ENCODE measurements at places on chromosomes 13 and 19.

DNA sequence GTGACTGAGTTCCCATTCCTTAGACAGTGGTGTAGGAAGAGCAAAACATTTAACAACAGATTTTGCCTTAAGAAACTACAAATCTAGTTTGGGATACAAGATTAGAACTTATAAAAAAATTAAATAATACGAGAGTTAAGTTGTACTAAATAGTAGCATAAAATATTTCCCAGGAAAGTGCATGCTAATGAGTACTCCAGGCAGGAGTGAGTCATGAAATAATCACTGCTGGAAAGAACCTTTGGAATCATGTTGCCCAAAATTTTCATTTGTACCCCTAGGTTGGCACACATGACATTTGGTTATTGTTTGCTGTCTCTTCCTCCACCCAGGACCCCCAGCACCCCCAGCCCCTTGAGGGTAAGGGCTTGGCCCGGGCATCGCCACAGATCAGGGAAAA, 26.3 kb upstream of the KL start:
- DNase-seq = no peak

DNA sequence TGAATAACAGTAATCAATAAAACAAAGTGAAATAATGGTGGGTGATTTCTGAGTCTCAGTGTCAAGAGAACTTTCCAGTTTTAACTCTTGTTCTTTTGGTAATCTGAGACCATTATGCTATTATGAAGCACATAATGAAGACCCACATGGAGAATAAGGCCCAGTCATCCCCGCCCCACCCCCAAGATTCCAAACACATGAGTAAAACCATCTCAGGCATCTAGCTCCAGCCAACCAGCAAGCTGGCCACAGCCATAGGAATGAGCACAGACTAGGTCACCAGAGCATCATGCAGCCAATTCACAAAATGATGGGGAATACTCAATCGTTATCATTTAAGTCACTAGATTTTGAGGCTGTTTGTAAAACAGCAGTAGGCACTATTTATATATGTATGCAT, 1769.0 kb upstream of the PCDH20 start:
- no peak for DNase-seq

DNA sequence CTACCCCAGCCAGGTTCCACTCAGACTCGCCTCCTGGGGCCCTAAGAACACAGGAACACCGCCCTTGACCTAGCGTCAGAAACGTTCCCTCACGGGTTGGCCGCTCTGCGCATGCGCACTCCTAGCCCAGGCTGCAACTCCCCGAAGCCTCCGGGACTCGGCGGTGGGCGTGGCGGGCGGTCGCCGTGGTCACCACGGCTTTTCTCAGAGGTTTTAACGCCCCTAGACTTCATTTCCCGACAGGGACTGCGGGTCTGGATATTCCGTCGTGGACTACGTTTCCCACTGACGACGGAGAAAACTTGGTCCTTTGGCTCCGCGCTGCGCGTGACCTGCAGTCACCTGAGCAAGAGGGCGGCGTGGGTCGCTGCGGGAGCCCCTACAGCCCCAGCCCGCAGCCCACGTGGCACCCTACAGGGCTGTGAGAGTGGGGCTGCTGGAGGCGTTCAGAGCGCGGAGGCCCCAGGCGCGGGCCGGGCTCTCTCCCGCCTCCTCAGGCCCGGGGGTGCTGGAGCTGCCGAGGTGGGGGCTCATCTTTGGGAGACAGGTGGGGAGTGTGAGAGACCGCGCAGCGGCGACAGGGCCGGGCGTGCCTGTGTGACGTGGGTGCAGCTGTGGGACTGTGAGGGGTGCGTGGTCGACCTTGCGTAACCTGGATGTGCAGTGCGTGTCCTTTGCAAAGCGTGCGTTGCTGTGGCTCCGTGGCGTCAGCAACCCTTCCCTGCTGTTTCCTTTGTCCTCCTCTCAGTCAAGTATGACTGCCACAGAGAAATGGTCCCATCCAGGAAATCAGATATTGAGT, 38.0 kb upstream of the ZNF573 start:
- peak; percentile 34 for DNase-seq

DNA sequence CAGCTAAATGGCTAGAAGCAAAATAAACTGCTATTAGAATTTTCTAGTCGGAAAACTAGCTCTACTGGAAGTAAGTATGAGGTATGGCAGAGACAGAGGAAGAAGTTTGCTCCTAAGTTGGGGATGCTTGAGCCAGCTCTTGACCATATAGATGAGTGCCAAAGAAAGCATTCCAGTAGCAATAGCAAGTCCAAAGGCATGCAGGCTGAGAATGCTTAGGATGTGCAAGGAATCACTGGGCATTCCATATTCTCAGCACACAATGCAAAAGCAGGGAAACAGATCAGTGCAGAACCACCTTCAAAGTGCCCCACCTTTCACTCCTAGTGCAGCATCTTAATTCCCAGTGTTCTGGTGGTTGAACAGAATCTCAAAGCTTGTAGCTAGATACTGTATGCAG, 32.9 kb downstream of the SERTM1 start:
- no peak for DNase-seq

GRCh38 chr19:9724157-9724556, 44.4 kb downstream of the ZNF846 start:
- DNase-seq = no peak

GRCh38 chr13:95492044-95492801, 60.3 kb upstream of the CLDN10 start:
- DNase-seq = no peak

DNA sequence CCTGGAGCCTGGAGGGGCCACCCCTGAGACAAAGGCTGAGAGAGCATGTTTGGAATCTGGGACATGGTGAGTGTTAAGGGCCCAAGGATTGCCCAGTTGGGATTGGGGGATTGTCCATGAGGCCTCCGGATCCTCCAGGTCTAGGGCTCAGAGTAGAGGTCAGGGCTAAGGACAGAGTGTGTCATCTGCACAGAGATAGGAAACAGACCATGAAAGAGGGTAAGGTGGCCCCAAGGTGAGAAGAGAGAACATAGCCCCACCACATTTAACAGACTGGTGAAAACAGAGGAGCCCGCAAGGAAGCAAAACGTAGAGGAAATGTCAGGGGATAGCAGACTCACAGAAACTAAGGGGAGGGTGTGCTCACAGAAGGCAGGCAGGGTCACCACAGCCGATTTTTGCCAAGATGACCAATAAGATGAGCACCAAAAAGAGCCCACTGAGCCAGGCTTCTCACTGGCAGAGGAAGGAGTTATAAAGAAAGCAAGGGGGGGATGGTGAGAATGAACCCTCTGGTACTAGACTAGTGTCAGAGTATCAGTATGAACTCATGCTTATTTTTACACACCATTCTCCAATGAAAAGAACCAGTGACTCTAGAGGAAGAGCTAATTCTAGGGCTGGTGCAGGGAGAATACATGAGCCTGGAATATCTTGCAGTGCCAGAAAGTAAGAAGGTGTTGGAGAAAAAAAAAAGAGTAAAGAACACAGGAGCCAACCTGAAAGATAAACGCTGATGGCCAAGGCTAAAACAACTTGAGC, 17.5 kb downstream of the DYRK1B start:
- DNase-seq = no peak

Data from activated CD4-positive, alpha-beta T cell treated with anti-CD3 and anti-CD28 coated beads for 24 hours (primary cell).